ENCODE measurements at places on chromosomes 5 and 9. TPM values are rescaled to one million over a fixed set of nuclear protein-coding genes. Genes with fewer than 3 reads are reported as not detected.

DNA sequence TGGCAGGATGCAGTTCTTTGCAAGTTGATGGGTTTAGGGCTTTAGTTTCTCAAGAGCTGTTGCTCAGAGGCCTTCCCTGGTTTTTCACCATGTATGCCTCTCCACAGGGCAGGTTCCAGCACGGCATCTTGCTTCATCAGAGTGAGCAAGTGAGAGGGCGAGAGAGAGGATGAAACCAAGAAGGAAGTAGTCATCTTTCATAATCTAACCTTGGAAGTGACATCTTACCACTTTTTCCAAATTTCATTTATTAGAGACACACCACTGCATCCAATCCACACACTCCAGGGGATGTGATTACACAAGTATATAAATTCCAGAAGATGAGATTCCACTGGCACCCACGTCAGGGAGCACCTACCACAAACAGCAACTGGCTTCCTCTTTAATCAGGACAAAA lies 294.4 kb downstream of the MARCHF11 start:
- H3K36me3 ChIP-seq, result peaks cover 11% of the 10 kb centered on the region
- no peaks in the 10 kb centered on the region for H3K27me3 ChIP-seq
- peaks cover 12% of the 10 kb centered on the region for H3K4me1 ChIP-seq
- H3K4me3 ChIP-seq, result no peak overlapping the region

GRCh38 chr5:156623381-156624040 lies 226.6 kb upstream of the PPP1R2B start:
- H3K27ac ChIP-seq, result no peak overlapping the region
- H3K36me3 ChIP-seq, result no peaks in the 10 kb centered on the region
- DNase-seq, result no peak
- peaks cover 1% of the 10 kb centered on the region for H3K27me3 ChIP-seq
- H3K4me1 ChIP-seq, result no peaks in the 10 kb centered on the region

GRCh38 chr5:112258571-112258970 lies 160.5 kb downstream of the EPB41L4A start:
- peaks cover 2% of the 10 kb centered on the region for H3K36me3 ChIP-seq
- no peak overlapping the region for H3K4me3 ChIP-seq
- peaks cover 20% of the 10 kb centered on the region for H3K4me1 ChIP-seq

The FAM81B gene
- 4.3 TPM for total RNA-seq

Measured in mesothelial cell of epicardium (in vitro differentiated cells).